NT2/D1 (cell line): ENCODE measurements at places on chromosomes 12 and 14.

GRCh38 chr12:108930756-108931155, 50.9 kb downstream of the DAO start:
- no peak for DNase-seq

GRCh38 chr14:56137849-56138248, 19.6 kb downstream of the PELI2 start:
- DNase-seq = no peak

GRCh38 chr14:98181241-98181640, 1090.8 kb downstream of the BCL11B start:
- DNase-seq = no peak

DNA sequence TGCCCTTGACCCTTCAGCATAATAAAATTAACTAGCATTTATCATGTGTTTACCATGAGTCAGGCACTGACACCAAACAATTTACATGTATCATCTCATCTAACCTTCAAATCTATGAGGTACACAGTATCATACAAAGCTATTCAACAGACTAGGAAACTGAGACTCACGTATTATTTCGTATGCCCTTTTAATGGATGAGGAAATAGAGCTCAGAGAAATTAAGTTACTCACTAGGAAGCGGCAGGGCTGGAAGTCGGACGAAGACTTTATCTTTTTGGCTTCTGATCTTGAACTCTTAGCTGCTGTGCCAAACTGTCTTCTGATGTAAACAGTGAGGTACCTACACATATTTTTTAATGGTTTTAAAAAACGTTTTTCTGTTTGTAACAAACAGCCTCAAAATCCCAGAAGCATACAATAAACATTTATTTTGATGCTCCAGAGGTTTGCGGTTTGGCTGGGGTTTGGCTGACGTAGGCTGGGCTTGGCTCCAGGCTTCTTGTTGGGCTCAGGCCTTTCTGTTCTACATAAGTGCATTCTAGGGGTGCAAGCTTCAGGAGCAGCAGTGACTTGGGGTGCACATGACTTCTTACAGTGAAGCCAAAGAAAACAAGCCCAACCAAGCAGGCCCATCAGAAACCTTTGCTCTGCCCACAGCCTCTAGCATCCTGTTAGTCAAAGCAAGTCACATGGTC, 184.7 kb downstream of the TBX5 start:
- DNase-seq = no peak

GRCh38 chr12:78241446-78241845, 410.8 kb downstream of the NAV3 start:
- no peak for DNase-seq

GRCh38 chr12:68406134-68406576, 74.0 kb upstream of the MDM1 start:
- no peak for DNase-seq

DNA sequence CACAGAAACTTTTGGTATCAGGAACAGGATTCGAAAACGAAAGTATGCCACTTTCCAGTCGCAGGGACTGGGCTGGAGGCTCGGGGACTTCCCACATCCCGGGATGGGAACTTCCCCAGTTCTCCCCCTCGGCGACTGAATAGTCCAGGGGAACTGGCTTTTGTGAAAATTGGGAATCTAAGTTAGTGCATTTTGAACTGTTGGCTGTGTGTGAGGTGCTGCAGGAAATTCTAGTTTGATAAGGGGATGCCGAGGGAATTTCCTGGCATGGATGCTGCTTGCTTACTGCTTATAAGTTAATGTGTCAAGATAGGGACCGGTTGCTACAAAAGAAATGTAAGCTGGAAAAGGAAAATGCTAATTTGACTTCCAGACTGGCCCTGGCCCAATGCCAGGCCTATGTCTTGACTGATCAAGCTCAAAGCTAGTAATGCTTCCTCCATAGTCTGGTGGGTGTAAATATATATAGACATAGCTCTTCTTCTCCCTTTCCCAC, 73.4 kb upstream of the EIF5 start:
- DNase-seq = no peak

- DNase-seq = no peak
Observed at GRCh38 chr12:116450406-116450910, 108.7 kb upstream of the MAP1LC3B2 start.

GRCh38 chr14:72432748-72433147, 461.2 kb downstream of the DPF3 start:
- DNase-seq = no peak

DNA sequence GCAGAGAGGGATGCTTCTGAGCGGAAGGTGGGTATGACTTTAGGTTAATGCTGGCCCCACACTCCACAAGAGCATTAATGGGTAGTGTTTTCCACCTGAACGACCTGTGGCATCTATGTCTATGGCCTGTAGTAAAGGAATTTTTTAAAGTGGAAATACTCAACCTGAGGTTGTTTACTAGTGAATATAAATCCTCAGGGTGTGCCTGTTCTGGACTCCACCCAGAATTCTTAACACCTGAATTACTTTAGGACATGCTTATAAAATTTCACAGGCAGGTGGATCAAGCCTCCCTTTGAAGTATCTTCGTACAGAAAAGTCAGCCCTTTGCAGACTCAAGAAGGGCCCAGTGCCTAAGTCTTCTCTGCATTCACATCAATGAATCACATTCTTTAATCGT, 196.1 kb downstream of the ESR2 start:
- DNase-seq = no peak

DNA sequence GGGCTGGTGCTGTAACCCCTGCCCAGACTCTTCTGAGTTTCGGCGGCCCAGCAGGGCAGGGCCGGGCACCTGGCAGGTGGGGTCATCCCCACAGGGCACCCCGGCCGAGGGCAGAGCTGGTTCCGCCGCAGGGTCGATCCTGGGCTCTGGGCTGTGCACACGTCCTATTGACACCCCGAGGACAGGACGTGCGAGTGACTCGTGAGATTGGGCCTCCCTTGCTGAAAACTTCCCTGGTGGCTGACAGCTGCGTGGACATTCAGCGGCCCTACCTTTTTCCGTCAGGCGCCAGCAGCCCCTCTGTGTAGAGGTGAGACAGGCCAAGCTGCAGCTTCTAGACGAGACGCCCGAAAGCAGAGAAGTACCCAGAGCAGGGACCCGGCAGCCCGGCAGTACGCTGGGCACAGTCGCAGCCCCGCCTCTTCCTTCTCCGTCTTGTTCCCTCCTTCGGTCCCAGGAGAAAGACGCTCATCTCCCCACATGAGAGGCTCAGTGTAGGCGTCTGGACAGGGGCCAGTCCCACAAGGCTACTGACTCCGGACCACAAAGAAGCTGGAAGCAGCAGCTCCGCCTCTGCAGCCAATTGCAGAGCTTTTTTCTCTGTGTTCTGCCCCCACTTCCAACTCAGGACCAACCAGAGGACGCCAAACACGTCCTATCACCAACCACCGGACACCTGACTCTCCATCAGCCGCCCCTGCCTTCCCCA, at the start of gene LRCOL1:
Gene LRCOL1 (minus strand): TSS at position 532 of the 709 bp plus-strand sequence. CDS start 4,331 bp downstream, outside the sequence.
- DNase-seq = no peak

DNA sequence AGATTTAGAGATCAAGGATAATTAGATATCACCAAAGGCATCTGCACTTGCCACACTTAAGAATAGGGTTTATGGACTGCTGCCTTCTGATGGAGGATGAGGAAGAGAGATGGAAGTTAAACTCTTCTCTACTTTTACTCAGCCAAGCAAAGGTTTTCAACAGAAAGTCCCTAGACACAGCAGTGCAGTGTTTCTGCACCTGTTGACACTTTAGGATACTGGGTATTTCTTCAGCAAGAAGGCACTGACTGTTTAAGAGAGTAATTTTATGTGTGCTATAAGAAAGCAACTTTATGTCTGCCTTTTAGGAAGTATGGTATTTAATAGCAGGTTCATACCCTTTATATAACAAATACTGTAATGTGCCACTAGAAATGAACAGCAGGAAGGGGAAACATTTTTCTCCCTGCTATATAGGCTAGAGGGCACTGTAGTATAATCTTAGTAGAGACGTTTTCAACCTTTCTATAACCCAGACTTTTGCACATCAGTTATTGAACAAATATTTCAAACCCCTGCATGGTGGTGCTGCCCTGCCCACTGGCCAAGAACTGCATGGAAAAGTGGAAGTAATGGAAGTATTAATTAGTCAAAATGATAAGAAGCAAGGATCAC, 225.0 kb upstream of the GRIP1 start:
- DNase-seq = no peak

GRCh38 chr12:105820429-105821125, 318.2 kb downstream of the NUAK1 start:
- DNase-seq = peak; percentile 39

GRCh38 chr12:93632383-93632782, 44.8 kb upstream of the CRADD start:
- DNase-seq = no peak

- DNase-seq = no peak
Observed at GRCh38 chr12:53207042-53207441, at the start of gene ITGB7. TSS of gene ITGB7 (minus strand) at chr12:53207251. CDS start at chr12:53200443, 6,808 bp downstream.

DNA sequence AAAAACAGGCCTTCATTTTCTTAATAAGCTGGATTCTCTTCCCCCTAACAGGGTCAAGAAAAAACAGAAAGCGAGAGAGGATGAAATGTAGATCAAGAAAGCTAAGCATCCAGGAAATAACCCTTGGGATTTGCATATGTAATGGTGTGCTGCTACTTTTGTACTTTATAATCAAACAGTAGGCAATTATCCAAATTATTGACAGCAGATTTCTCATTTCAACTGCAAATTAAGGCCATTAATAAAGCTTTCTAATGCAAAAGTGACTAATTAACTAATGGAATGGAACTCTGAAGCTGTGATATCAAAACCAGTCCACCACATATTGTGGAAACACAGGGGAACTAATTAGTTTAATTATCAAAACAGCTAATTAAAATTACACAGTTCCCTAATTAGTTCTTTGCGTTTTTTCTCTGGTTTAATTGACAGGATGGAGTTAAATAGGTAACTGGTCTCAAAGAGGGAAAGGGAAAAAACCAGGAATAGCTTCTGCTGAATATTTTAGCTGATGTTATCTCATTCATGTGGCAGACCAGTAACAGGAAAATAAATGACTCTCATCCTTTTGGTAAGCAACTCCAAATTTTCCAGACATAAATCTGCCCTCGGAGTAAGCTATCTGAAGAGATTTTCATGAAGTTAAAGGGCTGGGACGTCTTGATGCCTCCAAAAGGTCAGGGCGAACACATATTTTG, 182.7 kb upstream of the LMO3 start:
- no peak for DNase-seq

- no peak for DNase-seq
Observed at GRCh38 chr14:23896609-23897153, 56.9 kb upstream of the DHRS4 start.

DNA sequence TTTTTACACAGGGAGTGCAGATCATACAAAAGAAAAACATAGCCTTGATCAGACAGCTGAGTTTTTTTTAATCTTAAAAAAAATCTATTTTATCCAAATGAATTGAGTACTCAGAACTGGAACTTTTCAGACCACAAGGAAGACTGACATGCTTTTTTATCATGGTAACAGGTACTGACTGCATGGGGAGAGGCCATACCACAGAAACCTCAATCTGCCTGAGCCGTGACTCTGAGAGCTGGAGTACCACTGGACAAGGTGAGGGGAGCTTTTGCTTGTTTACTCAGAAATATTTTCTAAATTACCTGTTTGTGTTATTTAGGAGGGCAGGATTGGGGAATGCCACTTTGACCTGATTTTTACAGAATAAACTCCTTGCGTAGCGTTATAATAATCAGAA, 143.9 kb downstream of the ALX1 start:
- DNase-seq = no peak

- DNase-seq = no peak
Observed at GRCh38 chr12:79451978-79452377, 238.8 kb downstream of the PAWR start.

- DNase-seq = no peak
Observed at GRCh38 chr12:128810182-128811127, 13.3 kb downstream of the SLC15A4 start.

- DNase-seq = no peak
Observed at GRCh38 chr12:102953221-102953620, 4.3 kb upstream of the ASCL1 start.

DNA sequence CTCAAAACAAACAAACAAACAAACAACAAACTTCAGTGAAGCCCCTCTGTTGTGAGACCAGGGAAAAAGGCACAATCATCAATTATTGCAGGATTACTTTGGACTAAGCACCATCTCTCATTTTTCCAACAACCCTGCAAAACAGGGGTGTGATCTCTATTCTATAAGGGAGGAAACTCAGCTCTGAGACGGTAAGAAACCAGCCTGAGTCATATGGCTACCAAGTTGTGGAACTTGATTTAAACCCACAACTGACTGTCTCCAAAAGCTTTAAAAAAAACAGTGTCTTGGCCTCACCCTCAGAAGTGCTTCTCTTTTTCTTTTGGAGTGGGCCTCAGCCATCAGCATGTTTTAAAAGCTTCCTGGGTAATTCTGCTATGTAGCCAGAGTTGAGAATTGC, 49.8 kb downstream of the RIN3 start:
- no peak for DNase-seq

DNA sequence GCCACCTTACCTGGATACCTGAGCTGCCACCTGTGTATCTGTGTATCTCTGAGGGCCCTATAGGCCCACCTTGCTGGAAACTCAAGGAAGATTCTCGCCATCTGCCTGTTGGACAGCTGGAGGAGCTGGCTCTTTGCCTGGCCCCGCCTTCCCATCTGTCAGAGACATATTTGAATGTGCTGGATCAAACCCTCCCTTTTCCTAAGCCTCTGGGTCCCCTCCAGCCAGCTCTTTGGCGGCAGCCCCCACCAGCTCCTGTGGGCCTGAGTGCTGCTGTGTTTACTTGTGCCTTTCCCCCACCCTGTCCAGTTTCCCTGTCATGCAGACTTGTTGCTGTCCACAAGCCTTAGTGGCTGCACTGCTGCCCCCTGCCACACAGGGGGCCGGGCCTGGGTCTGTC, 55.9 kb upstream of the SRSF5 start:
- no peak for DNase-seq

GRCh38 chr14:72898448-72898847, 4.5 kb upstream of the DPF3 start:
- DNase-seq = no peak

DNA sequence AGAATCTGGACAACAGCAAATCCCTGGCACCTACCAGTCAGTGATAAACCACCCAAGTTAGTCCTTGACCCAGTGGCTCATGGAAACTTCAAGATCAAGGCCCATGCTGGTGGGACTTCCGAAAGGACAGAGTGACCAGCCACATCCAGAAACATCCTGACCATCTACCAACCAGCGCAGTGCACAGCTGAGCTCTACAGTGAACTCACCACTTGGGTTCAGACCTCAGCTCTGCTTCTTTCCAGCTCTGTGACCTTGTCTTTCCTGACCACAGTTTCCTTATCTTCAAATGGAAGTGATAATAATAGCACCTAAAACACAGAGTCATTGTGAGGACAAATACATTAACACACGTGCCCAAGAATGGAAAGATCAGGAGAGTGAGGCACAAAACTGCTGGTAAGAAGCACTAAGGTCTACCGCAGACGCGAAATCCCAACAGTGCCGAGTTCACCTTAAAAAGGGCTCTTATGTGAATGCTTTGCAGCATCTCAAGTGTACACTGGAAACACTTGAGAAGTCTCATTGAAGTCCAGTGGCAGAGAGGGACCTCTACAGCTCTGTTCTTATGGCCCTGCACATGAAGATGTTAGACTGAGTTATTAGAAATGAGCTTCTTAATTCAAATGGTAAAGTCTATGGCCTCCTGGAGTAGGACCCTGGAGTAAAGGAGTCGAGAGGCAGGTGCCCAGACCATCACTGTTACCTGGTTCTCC, 128.8 kb downstream of the CCDC60 start:
- DNase-seq = no peak
